ENCODE measurements at places on chromosomes 4 and X.

- no peak for DNase-seq
Observed at GRCh38 chr4:22500831-22501714, 14.8 kb downstream of the ADGRA3 start.

GRCh38 chr4:137599734-137600133 lies 67.4 kb upstream of the PCDH18 start:
- no peak for DNase-seq

GRCh38 chr4:5747738-5748375 lies 36.9 kb downstream of the EVC start:
- DNase-seq = no peak

GRCh38 chr4:53075162-53075785 lies 213.2 kb downstream of the RASL11B start:
- DNase-seq = no peak

GRCh38 chr4:181757910-181758660 lies 485.1 kb upstream of the TENM3 start:
- no peak for DNase-seq

- DNase-seq = peak; percentile 79
Observed at GRCh38 chrX:12949927-12950656, 24.8 kb upstream of the TMSB4X start.

- DNase-seq = no peak
Observed at GRCh38 chrX:119071381-119071780, 1.4 kb upstream of the CT47C1 start.

DNA sequence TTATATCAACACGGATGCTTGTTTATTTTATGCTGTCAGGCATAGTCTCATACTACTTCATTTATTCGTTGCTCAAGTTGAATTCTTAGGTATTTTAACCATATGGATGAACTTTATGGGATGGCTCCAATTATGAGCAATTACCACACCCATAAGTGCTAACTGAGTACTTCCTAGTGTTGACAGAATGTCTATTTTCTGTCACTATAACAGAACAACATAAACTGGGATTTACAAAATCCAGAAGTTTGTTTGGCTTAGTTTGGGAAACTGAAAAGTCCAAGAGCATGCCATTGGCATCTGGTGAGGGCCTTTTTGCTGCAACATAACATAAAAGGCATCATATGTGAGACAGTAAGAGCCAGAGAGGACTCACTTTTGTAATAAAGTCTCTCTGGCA lies 21.0 kb downstream of the SULT1E1 start:
- no peak for DNase-seq

- no peak for DNase-seq
Observed at GRCh38 chrX:39762266-39762841, 335.4 kb downstream of the BCOR start.

- no peak for DNase-seq
Observed at GRCh38 chr4:135371137-135371536, 1169.5 kb upstream of the PABPC4L start.

- no peak for DNase-seq
Observed at GRCh38 chrX:26722666-26723428, 506.9 kb downstream of the MAGEB5 start.

GRCh38 chrX:152915541-152916241 lies 17.8 kb downstream of the ZNF185 start:
- DNase-seq = no peak

- no peak for DNase-seq
Observed at GRCh38 chrX:112341598-112341997, 259.0 kb upstream of the TRPC5 start.

GRCh38 chr4:112954286-112954685 lies 95.2 kb upstream of the ANK2 start:
- no peak for DNase-seq

DNA sequence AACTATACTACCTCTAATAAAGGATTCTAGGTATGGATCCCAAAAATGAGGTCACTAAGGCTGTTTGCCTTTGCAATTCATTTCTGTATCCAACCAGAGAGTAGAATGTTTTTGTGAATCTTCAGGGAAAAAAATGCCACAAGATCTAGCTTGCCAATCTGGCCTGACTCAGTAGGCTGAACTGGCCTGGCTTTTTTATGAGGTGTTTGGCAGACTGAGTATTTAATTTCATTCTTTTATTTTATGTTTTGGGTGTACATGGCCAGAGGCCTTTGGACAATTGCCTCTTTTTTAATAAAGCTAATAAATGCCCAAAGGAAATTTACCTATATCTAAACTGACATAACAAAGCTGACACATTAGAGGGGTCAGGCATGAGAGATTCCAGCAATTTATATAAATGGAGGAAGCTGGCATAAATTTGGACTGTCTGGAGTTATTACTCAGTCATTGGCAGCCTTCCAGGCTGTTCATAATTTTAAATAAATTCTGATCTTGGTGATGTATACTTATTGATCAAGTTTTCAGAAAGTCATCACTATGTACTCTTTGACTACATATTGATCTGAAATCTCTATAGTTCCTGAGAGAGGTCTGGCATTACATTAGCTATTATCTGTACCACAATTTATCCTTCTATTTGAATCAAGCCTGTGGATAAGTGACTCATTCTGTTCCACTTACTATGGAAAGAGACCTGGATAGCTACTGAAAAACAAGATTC lies 376.4 kb upstream of the NOCT start:
- no peak for DNase-seq

DNA sequence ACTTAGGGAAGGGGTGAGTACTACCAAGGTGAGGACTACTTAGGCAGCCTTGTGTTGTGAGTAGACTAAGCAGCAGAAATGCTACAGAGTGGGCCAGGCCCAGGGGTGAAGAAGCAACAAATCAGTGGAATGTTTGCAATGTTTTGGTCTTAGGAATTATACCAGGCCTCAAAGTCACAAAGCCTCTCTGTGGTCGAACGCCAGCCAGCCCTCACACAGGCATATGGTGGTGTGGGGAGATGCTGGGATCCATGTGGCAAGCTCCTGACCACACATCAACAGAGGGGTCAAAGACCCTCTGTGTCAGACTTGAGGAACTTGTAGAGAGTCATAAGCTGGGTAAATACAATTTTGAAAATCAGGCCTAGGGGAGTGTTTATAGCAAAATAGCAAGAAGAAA lies 153.8 kb upstream of the KLF3 start:
- DNase-seq = no peak

GRCh38 chrX:71919431-71919830 lies 8.8 kb downstream of the NHSL2 start:
- no peak for DNase-seq

DNA sequence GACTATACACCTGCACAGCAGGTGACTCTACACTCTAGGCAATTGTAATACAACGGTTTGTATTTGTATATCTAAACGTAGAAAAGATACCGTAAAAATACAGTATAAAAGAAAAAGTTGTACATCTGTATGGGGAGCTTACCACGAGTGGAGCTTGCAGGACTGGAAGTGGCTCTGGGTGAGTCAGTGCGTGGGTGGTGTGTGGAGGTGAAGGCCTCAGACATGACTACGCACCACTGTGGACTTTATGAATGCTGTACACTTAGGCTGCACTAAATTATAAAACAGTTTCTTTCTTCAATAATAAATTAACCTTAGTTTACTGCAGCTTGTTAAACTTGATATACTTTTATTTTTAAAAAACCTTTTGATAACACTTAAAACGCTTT lies 85.0 kb upstream of the FAT1 start:
- no peak for DNase-seq

GRCh38 chr4:162268911-162269310 lies 105.1 kb upstream of the FSTL5 start:
- DNase-seq = no peak

DNA sequence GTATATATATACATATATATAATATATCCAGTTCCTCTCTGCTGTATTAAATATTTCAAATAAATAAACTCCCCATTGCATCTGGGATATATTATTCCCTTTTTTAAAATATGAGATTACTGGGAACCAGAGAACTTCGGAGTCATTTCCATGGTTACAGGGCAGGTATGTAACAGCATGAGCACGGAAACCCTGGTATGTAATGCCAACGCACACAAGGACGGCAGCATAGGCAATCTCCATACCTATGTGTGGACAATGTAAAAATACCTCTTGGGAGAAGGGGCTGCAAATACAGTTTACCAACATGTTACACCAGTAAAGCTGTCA lies 62.8 kb downstream of the NUDT10 start:
- DNase-seq = no peak

GRCh38 chrX:36909676-36910030 lies 98.5 kb upstream of the FAM47C start:
- no peak for DNase-seq

DNA sequence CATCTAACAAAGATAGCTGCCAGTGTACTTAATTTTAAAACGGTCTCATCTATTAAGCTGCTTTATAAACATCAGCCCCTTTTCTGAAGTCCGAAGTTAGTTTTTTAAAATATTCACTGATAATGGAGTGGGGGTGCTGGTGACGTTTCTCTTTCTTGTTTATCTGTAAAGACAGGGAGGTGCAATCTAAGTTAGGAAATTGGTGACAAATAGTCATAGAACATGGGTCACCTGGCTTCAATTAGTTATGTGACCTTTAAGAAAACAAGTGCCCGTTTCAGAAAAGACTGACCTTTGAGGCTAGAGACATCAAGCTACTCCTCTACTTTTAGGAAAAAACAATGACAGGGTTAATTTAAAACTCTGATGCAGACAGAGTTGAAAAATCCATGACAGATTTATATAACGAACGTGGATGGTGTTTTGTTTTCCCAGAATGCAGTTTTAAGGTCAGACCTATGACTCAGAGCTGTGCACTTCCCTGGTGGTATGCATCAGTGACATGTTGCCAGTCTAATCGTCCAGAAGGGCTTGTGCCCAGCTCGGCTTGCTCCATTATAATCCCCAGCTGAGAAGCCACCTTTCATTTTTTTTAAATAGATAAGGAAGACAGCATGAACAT lies 38.2 kb downstream of the FHL1 start:
- no peak for DNase-seq

DNA sequence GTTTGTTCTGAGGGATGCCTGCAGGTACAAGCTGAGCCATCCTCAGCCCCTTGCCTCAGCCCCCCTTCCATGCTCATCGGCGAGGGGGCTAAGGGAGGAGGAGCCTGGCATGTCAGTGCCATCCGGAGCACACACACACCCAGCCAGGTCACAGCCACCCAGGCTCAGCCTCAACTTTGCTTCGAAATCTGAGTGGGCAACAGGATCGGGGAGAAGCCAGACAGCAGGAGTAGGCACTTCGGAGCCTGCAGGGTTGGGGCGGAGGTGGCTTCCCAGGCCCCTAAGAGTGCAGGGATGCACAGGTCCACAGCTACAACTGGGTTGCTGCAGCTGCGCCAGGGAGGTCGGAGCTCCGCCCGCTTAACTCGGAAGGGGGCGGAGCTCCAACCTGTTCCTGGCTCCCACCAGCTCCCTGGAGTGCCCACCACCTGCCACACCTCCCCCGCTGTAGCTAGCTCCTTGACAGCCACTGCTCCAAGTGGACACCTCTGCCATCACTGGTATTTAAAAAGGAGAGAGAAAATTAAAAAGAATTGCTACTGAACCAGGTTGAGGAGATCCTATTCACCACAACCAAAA lies 192.9 kb upstream of the GALNT7 start:
- DNase-seq = no peak

DNA sequence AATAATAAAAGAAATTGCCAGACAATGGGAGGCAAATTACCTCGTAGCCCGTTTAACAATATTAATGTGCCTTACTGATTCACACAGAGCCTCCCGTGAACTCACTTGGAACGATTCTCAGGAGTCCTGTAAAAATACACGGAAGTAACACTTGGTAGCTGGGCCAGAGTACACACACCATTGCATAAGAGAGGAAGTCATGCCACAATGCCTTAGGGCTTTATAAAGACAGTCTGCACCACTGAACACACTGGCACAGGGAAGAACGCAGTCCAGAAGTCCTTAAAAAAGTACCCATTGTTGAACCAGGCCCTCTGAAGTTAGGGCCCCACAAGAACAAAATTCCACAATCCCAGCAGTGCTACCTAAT lies 15.1 kb downstream of the SLC2A9 start:
- no peak for DNase-seq

DNA sequence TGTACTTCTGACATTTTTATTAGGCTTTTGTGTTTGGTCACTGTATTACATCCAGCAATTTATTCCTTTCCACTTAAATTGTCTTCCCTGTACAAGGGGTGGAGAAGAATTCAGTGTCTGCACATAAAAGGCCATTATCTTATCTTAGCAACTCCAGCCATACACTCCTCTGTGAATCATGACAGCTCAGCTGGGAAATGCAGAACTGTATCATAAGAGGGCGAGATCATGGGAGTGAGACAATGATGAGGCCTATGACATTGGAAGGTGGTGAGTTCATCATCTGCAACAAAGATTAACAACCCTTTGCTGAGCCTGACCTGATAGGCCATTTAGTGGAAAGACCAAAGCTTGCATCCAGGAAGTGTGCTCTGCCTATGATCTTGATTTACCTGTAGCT lies 33.3 kb downstream of the SLIT2 start:
- no peak for DNase-seq

Measured in activated CD4-positive, CD25-positive, alpha-beta regulatory T cell treated with anti-CD3 and anti-CD28 coated beads, Interleukin-2, amount 50 U/mL, for 72 hours (primary cell).